Dermis blood vessel endothelial cell (primary cell): ENCODE measurements at places on chromosomes 5 and 9. TPM values are rescaled to one million over a fixed set of nuclear protein-coding genes. Genes with fewer than 3 reads are reported as not detected.

GRCh38 chr9:75106857-75107256 lies 18.5 kb downstream of the OSTF1 start:
- DNase-seq, result no peak

STPG3 gene
- 0.34 TPM in 1 of 2 replicates, not detected in the other for total RNA-seq

DNA sequence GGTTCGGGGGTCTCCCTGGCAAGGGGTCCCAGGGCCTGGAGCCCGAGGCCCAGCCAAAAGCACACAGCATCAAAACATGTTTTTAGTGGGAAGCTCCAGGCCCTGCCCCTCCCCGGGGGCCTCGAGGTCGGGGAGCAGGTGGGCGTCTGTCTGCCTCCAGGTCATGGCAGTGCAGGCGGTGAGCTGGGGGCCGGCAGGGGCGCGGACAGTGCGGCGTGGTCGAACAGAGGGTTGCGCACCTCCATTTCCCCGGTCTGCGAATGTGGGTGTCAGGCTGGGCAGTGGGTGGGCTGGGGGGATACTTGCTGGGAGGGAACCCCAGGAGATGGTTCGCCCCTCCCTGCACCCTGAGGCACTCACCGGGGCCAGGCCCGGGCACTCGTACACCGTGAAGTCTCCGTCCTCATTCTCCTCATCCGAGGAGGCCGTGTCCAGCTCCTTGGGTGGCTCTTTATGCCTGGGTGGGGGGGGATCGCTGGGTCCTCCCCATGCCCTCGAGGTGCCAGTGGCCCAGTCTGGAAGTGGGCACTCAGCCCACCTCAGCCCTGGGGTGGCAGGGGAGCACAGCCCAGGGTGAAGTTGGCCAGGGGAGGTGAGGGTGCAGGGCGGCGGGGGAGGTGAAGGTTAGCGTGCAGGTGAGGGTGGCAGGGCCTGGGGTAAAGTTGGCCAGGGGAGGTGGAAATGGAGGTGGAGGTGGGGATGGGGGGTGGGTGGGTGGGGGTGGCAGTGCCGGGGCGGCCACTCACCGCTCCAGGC lies 6.2 kb downstream of the NPDC1 start:
- DNase-seq, result no peak

DNA sequence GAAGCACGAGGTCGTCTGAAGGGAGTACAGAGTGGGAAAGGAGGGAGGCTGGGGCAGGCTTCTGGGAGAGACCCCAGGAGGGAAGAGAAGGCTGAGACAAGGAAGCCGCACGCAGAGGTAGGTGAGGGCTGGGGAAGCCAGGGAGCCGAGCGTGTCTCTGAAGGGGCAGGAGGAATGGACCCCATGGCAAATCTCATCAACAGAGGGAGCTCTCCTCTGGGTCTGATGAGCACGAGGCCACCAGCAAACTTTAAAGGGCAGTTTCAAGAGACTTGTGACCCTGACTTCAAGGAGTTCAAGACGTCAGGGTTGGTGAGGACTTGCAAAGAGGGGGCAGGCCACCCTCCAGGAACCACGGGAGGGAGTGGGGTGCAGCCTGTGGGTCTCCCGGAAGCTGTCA lies 326.2 kb upstream of the IRX2 start:
- DNase-seq, result no peak

DNA sequence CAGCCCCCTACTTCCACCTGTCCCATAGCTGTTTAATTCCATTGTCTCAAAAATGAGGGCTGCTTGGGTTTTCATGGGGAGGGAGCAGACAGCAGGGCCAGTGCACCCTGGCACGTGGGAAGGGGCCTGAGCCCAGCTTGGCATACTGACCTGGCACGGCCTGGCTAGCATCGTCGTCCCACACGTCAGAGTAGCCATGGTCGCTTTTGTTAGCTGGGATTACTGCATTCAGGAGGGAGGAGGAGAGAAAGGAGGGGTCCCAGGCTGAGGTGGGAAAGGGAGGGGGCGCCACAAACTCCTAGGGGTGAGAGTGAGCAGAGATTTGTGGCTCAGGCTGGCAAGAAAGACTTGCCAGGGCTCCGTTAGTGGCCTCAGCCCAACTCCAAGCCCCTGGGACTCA lies 21.1 kb upstream of the CYSTM1 start:
- DNase-seq, result no peak

DNA sequence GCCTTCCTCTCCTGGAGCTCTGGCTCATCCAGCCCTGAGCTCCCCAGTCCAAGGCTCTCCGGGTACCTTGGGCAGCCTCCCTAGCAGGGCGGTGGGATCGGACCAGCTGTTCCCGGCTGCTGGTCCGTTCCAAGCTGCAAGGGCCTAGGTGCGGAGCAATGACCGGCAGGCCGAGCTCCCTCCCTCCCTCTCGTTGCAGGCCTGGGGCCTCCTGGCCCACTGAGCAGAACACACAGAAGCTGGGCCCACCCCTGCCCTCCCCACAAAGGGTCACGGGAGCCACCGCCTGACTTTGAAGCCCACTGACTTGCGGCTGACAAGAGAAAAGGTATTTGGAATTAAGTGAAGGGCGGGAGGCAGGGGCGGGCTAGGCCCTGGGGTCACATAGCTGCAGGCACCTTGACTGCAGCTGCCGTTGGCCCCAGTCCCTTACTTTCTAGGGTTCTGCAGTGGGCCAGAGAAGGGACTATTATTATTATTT lies 104.7 kb upstream of the IER5L start:
- DNase-seq, result no peak

DNA sequence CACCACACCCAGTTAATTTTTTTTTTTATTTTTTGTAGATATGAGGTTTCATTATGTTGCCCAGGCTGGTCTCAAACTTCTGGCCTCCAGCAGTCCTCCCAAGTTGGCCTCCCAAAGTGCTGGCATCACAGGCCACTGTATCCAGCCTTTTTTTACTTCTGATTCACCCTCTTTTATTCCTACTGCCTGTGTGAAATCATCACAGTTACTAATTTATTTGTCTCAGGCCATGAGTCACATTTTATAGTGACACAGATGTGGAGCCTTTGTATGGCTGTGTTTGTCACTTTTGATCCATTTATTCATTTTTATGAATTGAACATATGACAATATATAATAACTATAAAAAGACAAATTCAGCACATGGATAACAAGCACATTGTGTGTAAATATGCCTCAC lies 67.1 kb upstream of the SNX2 start:
- DNase-seq, result no peak

GRCh38 chr9:129867136-129868022 lies 32.1 kb downstream of the USP20 start:
- DNase-seq, result no peak

- peak; percentile 46 for DNase-seq
These were observed 13.8 kb upstream of the ERGIC1 start for GRCh38 chr5:172820046-172820767.

TNC gene
- total RNA-seq, result 1.8 and 5.1 TPM in 2 replicates

GABRA1 gene
- total RNA-seq, result not detected in 2 replicates

PROB1 gene
- 6.1 and 9.2 TPM in 2 replicates for total RNA-seq
